ENCODE measurements at places on chromosomes 4 and X.

DNA sequence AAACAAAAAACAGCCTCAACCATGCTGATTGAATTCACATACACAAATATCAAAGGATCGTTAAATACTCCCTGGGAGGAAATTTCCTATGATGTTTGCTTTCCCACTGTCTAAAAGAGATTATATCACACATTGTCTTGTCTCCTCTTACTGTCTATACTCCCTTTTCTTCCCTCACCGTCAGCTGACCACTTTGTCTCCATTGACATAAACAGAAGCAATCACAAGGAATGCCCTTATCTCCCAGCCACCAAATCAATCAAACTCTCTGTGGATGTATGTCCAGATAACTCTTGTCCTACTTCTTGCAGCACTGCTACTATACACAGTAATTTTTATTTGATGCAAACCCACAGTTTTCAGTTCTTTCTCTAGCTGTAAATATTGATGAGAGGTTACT, 12.2 kb upstream of the NUDT9 start:
- no peak for DNase-seq

DNA sequence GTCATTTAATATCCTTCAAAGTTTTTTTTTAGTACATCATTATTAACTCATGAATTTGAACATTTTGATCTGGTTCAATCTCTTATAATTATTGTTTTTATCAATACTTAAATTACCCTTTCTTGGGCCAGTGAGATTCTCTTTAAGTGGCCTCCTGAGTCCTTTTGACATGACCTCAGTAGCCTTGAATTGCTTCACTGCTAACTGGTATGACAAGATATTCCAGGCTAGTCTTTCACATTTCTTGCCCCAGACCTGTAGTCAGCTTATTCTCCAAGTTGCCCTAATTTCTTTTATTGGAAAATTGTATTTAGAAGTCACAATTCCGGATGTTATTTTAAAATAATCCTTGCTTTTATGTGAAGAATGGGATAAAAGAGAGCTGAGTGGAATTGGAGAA, 35.4 kb upstream of the FBXW7 start:
- no peak for DNase-seq

GRCh38 chrX:84064164-84064563, 123.8 kb downstream of the RPS6KA6 start:
- no peak for DNase-seq

GRCh38 chrX:115696039-115696438, 135.1 kb downstream of the PLS3 start:
- no peak for DNase-seq

- DNase-seq = no peak
Measured at GRCh38 chrX:149570668-149571067, 16.6 kb downstream of the MAGEA9B start.

- no peak for DNase-seq
Measured at GRCh38 chr4:154029171-154029570, 240.3 kb upstream of the SFRP2 start.

DNA sequence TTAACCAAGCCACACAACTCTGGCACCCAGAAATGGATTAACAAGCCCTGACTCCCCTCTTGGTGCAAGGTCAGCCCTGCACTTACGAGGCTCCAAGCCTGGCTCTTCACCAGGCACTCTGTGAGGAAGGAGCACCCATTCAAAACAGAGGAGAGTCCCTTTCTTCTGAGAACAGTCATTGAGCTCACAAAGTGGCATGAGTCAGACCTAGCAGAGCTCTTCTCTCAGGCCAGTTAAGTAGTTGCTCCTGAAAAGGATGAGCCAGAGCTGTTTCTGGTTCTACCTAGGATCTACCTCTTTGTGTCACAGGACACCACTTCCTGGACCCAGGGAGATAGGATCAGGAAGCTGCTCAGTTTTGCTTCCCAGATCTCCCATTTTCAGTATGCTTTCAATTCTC, 48.2 kb downstream of the EVC2 start:
- DNase-seq = no peak

- DNase-seq = no peak
Measured at GRCh38 chrX:91435395-91435794, 756 bp downstream of the PABPC5 start.

- no peak for DNase-seq
Measured at GRCh38 chrX:109533005-109533404, 3.6 kb upstream of the NXT2 start.

DNA sequence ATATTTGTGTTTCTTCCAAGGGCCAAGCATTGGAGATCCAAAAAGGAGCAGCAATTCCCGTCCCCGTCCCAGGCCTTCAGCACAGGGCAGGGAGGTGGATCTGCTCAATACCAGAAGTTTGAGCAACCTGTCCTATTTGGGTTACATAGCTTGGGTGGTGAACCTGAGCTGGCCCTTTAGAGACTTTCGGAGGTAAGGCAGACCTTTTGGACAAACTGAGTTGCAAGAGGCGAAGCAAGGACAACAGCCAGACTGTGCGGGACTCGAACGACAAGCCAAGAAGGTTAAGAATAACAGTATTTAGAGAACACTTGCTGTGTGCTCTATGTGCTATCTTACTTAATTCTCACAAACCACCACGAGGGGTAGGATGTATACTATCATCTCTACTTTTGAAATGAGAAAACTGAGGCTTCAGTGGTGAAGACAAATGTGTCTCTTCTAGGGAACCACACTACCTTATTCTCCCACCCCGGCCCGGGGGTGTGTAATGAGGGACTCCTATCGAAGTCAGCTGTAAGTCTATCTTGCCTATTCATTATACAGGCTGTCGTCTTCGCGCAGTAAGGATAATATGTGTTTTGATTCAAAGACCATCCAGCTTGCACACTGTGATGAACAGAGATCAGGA, 1.3 kb downstream of the NOP14 start:
- no peak for DNase-seq

DNA sequence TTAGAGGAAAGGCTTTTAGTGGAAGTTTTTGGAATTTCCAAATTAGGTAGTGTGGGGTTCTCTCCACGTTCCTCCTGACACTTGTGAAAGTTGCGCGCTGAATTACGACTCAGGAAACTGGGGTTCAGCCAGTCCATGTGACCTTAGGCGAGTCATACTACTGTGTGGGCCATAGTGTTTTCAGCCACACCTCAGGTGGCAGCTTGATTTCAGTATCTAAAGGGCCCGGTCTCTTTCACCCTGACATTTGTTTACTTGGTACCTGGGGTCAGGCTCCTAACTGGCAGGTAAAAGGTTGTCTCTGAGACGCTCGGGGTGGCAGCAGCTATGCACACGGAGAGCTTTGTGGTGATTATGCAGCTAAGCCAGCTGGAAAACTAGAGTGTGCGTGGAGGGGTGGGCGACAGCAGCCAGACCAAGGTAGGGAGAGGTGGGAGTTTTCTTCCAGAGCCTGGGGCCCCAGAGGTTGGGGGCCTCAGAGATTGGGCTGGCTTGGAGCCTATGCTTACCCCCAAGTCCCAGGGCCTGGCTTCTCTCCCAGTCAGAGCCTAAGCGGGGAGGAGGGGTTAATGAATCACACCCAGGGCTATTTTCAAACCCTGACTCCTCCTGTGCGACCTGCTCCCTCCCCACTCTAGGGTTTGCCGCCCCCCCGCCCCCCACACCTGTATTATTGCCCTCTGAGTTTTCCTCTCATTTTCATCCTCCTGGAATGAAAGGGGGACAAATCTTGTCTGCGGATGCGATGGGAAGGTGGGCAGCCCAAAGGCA, 47.2 kb downstream of the STARD8 start:
- DNase-seq = no peak

DNA sequence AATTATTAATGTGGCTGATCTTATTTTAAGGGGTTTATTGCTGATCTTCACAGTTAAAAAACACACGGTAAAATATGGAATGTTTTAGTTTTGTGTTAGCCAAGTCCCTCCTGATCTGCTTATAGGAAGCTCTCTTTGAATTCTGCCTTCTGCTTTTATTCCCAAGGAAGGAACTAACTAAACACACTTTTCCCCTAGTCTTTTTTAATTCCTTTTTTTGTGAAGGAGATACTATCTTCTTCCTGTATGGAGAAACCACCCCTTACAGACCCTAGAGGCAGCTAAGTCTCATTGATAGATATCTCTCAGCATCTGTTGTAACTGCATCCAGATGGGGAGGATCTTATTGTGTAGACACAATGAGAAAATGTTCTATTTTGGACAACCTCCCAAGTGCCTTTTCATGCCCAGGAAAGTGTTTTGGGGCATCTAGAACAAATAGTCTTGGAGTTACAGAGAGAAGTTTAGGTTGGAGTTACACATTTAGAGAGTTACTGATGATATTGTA, 64.4 kb downstream of the AFF1 start:
- no peak for DNase-seq

DNA sequence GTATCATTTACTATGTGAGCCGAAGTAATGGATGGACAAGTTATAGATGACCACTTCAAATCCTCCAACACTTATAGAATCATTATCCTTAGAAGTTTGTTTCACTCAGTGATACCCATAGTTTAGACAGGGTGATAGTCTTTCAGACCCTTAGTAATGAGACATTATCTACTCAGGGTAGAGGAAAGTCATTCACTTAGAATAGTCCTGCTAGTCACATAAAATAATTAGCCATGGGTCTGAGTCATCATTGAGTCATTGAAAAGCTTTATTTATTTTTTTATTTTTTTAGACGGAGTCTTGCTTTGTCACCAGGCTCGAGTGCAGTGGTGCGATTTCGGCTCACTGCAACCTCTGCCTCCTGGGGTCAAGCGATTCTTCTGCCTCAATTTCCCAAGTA, 321.7 kb upstream of the FSTL5 start:
- DNase-seq = no peak

- DNase-seq = no peak
Measured at GRCh38 chr4:182578402-182578801, 335.2 kb downstream of the TENM3 start.

GRCh38 chr4:106687026-106687425, 318.4 kb upstream of the GIMD1 start:
- DNase-seq = no peak

- DNase-seq = no peak
Measured at GRCh38 chr4:57910151-57910550, 800.0 kb upstream of the IGFBP7 start.

DNA sequence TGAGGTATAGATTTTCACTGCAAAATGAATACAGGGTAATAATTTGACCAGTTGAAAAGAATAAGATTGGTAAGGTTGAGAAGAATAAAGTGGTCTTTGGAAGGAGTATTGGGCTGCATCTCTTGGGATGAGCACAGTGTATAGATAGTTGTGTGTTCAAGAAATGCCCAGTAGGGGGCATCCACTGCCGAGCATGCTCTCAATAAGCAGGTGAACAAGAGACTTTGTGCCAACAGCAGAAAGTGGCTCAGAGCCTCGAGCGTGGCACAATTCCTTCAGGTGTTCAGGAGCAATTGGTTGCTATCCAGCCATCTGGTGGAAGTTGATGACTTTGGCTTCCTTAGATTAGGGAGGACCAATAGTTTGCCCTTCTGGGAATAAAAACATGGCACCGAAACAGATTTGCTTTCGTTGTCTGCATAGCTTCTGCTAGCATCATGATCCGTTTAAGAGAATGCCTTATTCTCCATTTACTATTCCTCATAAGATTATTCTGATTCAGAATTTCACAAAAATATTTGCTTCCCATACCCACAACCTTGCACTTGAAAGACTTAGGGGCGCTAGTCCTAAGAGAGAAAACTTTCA, 258.1 kb upstream of the NEIL3 start:
- no peak for DNase-seq

- no peak for DNase-seq
Measured at GRCh38 chrX:3940000-3940610, 226.7 kb upstream of the PRKX start.

DNA sequence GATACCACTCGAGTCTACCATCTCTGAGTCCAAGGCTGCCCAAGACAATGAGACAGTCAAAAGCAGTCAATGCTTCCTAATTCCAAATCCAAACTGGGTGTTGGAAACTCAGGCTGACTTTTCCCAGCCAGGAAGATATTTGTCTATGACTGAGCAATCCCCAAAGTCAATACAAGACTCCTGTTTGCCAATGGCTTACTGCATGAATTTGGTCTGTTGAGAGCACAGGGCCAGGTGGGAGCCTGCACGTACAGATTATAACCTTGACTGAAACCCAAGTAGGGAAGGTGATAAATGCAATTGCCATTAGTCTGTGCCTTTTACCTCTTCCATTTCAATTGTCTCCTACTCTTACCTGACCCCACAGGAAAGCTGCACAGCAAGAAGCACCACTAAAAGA, 72.6 kb upstream of the PPARGC1A start:
- no peak for DNase-seq

Measured in CD4-positive, alpha-beta T cell treated with Interleukin-15 for 1 hour (primary cell).